ENCODE measurements at places on chromosomes 1 and 21.
A peak's percentile ranks its signal among the peaks of the same experiment; 100 is the strongest.

DNA sequence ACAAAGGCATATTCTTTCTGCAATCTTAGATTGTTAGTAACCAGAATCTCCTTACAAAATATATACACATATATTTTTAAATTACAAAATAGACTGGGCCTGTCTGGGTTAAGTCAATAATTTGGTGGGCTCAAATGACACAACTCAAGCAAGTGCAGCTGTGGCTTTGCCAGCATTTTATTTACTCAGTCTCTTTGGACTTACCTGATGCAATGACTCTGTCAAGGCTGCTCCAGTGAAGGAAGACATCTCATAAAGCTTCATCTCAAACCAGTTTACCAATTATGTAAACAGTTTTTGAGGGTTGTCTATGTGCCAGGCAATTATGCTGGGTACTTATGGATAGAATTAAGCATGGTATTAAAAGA is 22.8 kb upstream of the ABCA4 start:
- DNase-seq: no peak

- DNase-seq: no peak
Observed at GRCh38 chr1:22545141-22545540, 18.1 kb upstream of the EPHA8 start.

- DNase-seq: no peak
Observed at GRCh38 chr1:147812799-147813198, 52.4 kb upstream of the GJA5 start.

GRCh38 chr1:43932786-43933385 is 715 bp upstream of the ARTN start:
- no peak for DNase-seq

DNA sequence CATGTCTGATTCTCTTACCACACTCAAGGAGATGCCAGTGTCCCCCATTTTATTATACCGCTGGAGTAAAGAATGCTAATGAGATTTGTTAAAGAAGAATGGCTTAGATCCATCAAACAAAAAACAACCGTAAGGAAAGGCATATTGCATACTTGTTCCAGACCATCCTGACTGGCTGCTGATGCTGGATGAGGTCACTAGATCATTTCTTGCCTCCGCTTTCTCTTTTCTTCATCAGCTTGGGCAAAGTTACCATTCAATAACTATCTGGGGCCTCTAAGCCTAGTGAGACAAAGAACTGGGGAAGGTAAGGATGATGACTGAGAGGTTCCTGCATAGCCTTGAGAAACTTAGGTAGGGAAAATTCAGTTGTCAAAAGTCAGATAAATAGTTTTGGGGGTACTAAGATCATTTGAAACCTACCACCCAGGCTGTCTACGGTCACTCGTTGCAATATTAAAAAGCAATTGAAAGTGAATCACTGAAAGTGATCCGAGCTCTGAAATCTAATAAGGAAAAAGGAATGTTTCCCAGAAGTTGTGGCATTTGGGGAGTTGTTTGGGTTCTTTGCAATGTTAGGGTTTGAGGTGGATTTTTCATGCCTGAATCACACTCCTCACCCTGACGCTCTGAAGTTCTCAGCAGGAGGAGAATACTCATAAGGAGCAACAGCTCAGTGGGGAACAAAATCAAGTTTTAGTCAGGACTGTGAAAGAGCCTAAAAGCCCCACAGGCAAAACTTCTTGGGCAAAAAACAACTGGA is 176.8 kb downstream of the HHIPL2 start:
- no peak for DNase-seq

GRCh38 chr1:30447701-30448100 is 275.7 kb downstream of the MATN1 start:
- DNase-seq: no peak

DNA sequence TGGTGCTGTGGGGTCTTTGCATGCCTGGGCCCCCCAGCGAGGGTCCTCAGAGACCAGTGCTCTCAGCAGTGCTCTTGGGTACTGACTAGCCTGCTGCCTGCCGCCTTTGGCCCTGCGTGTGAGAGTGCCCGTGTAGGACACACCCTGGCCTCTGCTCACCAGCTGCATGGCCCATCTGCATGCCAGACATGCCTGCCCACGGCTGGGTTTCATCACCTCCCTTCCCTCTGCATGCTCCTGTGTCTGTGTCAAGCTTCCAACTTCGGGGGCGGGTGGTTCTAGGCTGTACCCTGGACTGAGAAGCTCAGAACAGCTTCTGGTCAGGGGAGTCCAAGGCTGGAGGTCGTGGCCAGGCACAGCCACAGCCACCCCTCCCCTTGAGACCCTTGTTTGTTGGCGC is 56.9 kb downstream of the PTPRF start:
- no peak for DNase-seq

- DNase-seq: no peak
Observed at GRCh38 chr1:221602830-221603229, 139.1 kb downstream of the DUSP10 start.

- DNase-seq: no peak
Observed at GRCh38 chr1:89701746-89702241, 68.9 kb downstream of the LRRC8C start.

DNA sequence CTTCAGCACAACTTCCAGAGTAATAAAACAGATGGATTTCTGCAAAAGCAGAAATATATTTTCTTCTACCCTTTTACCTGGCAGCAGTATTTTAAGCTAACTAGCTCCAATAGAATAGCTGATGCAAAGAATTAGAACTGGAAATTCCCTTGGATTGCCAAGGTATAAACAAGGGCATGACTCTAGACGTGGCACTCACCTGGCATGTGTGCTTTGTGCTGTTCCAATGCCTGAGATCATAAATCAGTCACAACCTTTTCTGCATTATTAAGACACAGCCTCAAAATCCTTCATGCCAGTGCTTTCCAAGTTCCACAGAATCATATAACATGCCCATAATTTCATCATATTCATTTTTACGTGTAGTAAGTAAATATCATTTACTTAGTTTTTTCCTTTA is 1048.7 kb downstream of the ADGRL2 start:
- DNase-seq: no peak

- DNase-seq: no peak
Observed at GRCh38 chr1:145927916-145928643, 796 bp upstream of the RBM8A start.

GRCh38 chr1:3069491-3070308 is 697 bp downstream of the PRDM16 start:
- DNase-seq: peak; percentile 20

GRCh38 chr21:39451332-39452206 is at the start of gene SH3BGR:
TSS of gene SH3BGR (plus strand) at chr21:39451970. CDS start at chr21:39452097, 127 bp downstream.
- DNase-seq: no peak

DNA sequence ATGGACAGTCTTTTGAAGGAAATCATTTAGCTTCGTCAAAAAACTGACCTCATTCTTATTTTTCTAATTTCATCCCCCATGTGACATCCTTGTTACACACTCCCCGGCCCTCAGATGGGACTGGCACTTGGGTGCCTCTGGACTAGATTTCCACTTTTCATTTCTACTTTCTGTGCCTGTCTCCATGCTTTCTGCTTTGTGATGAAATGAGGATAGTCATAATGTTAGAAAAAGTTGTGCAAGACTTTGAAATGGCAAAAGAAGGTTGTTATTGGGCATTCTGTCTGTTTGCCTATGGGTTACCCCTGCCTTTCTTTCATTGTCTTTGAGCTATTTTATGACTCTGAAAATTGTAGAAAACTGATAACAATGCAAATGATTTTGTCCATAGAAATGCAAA is 54.9 kb downstream of the MDM4 start:
- no peak for DNase-seq

- no peak for DNase-seq
Observed at GRCh38 chr21:46307625-46308024, 16.0 kb downstream of the C21orf58 start.

- no peak for DNase-seq
Observed at GRCh38 chr1:197920414-197921117, 3.4 kb downstream of the LHX9 start.

DNA sequence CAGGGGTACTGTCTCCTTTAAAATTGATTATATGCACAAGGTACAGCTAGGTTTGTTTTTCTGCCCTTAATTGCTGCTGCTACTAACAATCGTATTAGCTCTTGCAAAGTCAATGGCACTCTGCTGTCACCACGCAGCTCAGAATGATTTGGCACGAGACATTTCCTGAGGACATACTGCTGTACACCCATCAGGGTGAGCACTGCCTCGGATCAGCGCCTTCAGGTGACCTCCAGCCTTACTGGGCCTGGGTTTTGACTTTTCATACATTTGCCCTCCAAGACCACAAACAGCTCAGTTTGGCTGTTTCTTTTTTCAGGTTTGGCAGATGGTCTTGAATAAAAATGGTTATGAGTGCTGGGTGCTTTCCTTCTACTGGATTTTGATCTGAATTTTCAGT is 110.9 kb downstream of the NTPCR start:
- no peak for DNase-seq

- no peak for DNase-seq
Observed at GRCh38 chr1:235502601-235503402, 1.4 kb downstream of the B3GALNT2 start.

DNA sequence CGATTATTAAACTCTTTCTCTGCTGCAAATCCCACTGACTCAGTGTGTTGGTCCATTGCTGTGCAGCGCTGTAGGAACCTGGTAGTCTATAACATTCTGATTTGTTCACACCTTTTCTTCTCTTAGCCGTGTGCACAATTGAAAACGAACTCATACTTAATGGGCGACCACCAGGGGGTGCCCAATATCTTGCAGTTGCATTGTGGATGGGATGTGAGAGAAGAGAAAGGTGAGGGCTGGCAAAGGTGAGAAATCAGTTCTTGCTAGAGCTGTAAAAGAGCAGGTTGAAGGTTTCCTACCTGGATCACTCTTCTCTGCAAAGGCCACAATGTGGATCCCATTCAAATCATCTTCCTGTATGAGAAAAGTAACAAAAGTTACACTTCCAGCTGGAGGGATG is 51.0 kb downstream of the CASQ2 start:
- no peak for DNase-seq

DNA sequence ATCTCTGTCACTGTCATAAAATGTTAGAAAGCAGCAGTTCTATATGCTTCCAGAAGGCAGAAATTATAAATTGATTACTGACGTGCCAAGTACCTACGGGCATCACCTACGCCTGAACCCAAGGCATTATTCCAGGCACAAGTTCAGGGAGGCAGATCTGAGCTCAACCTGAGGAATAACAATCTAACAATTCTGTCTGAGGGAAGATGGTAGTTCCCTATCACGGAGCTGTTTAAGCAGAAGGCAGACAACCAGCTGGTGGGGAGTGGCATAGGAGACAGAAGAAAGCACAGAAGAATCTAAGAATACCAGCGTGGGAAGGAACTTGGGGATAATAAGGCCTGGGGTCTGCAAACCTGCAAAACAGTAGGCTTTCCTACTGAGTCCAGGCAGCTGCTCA is 40.4 kb downstream of the SLC9A1 start:
- no peak for DNase-seq

DNA sequence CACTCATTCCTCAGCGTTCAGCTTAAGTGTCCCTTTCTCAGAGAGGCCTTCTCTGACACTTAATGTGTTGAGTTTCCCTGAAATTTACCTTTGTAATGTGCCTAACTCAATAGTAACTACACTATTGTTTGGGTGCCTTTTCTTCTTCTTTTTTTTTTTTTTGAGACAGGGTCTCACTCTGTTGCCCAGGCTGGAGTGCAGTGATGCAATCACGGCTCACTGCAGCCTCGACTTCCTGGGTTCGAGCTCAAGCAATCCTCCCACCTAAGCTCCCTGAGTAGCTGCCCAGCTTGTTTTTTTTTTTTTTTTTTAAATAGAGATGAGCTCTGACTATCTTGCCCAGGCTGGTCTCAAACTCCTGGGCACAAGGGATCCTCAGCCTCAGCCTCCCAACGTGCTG is 50.1 kb downstream of the ARHGEF11 start:
- DNase-seq: no peak

DNA sequence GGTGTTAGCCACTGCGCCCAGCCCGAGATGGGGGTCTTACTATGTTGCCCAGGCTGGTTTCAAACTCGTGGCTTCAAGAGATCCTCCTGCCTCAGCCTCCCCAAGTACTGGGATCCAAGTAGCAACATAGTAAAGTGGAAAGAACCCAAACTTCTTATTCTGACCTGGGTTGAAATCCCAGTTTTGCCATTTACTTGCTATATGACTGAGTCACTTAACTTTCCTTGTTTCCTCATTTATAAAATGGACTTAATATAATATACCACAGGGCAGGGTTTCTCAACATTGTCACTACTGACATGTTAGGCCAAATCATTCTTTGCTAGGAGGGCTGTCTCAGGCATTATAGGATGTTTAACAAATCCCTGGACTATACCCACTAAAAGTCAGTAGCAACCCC is 6.7 kb downstream of the PFDN2 start:
- DNase-seq: no peak

DNA sequence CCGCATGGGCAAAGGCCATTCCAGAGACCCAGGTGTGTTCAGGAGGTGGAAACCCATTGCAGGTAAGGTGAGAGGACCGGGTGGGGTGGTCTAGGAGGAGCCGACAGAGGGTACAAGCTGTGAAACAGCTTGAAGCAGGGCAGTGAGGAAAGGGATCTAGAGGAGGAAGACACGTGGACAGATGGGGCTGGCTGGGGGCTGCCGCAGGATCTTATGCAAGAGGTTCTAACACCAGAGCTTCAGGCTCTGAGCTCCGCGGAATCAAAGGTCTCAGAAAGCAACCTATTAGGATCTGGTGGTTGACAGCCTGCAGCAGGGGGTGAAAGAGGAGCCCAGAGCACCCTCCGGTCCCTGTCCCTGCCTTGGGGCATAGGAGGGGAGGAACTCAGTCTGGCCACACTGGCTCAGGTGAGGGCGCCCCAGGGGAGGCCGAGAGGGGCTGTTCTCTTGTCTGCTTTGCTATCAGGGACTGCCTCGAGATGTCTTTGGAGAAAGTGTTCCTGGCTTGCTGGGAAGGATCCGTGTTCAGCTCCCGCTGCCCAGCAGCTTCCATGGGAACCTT is 1.9 kb downstream of the TFF1 start:
- DNase-seq: no peak

- DNase-seq: no peak
Observed at GRCh38 chr1:33459691-33460090, 12.8 kb upstream of the ZSCAN20 start.

DNA sequence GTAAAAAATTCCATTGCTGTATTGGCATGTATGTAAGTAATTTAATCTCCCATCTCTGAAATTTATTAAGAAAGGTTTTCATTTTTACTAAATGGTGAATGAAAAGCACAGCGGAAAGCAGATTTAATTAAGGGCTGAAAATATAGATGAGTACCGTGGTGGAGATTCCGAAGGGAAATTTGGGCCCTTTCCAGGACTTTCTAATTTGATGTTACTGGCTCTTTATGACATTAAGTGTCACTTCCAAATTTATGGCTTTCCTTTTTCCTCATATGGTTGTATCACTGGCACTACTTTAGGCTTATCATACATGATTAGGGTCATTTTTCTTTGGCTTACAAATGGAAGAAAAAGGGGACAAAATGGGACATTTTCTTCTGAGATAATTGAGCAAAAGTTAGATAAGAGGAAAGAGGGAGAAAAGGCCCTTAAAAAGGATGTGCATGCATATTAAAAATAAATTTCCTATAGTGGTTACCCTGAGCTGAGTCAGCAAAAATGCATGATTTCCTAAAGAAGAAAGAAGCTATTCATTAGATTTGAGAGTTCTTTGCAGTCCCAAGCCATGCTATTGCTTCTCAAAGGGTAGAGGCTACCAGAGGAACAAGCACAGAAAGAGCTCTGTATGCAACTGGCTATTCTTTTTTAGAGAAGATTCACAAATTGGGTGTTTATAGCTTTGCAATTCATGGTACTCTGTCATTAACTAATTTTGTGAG is 74.9 kb upstream of the CNIH3 start:
- no peak for DNase-seq
